ENCODE measurements at places on chromosomes 5 and 9.

- peak; percentile 97 for DNase-seq
Observed at GRCh38 chr5:141475625-141476131, at the start of gene PCDHGC3. TSS of gene PCDHGC3 (plus strand) at chr5:141475966. CDS start at chr5:141476117, 151 bp downstream.

GRCh38 chr5:175866377-175866907 lies 4.9 kb upstream of the CPLX2 start:
- no peak for DNase-seq

DNA sequence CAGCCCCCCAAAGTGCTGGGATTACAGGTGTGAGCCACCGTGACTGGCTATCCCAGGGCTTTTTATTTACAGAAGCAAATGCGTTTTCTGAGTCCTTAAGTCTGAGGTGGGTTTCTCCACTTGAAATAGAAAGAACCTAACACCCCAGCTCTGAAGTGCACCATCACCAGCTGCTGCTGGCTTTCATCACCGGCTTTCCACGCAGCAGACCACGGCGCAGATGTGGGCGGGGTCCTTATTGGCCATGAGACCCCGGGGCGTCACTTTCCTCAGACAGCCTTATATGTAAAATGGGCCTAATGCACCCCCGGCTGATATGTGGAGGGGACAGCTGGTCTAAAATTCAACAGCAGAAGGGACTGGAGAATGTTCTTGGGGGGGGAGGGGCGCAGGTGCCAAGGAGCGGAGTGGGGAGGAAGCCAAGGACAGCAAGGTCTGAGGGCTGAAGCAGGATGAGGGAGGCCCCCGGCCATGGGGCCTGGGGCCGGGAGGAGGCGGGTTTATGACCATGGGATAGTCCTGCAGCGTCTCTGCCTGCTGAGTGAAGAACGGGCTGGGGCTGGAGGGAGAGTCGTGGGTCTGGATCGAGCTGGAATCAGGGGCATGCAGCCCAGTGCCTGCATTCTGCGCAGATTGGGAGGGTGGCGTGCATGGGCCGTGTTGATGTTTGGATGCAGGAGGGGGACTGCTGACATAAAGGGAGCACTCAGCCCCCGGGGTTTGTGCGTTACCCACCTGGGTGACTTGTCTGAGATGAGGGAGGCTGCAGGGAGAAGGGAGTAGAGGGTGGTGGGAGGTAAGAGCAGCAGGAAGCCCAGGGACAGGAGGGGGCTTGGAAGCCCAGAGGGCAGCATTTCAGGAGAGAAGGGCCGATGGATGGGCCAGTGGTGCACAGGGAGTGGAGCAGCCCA lies 30.2 kb downstream of the RASGEF1C start:
- DNase-seq = no peak

- no peak for DNase-seq
Observed at GRCh38 chr5:63727583-63727982, 234.7 kb downstream of the HTR1A start.

DNA sequence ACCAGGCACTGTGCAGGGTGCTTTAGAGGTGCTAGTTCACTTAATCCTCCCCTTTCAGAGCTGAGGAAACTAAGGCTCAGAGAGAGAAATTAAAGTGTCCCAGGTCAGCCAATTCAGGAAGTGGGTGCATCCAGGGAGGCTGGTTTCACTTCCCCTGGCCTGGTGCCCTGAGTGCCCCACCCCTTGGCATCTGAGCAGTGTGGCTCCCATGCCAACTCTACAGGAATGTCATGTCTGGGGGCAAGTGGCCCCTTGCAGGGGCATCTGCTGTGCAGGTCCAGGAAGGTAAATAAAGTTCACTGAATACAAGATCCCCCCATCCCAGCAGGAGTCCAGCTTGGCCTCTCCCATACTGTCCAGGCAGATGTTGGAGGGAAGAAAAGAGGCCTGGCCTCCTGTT lies 4.4 kb upstream of the N4BP3 start:
- DNase-seq = no peak

DNA sequence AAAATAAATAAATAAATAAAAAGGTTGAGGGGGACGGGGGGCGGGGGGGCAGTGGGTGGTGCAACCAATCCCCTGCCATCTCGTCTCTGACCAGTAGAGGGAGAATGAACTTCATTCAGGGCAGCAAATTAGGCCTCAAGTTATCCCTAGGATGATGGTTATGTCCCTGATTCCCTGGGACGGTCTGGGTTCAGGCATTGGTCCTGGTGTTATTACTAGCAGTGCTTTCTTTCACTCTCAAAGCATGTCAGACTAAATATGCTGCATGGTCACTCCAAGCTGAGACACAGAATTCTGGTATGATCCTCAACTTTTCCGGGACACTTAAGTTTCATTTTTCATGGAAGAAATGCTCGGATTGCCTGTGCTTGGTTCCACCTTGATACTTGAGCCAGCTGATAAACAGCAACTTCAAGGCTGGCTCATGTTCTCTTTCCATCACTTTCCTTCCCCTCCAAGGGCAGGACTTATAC lies 59.4 kb downstream of the DAP start:
- DNase-seq = peak; percentile 73

GRCh38 chr5:8291641-8292040 lies 422.7 kb downstream of the MTRR start:
- DNase-seq = no peak

DNA sequence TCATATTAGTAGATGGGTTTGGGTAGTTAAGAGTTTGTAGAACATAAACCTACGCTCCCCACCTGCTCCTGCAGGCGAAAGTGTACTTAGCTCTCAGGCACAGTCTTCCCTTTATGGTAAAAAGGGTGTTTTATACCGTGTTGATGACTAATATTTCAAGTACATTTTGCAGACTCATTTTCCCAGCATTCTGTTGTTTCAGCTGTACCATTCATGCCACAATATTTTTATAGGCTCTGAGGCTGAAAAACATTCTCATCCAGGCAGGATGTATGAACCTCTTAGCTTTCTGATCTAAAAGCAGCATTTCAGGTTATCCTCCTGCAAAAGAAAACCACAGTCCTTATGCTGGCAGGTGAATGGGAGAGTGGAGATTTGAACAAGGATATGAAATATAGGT lies 231.4 kb downstream of the NR2F1-AS1 start:
- DNase-seq = peak; percentile 80
